Lung (tissue), 17 donors: ENCODE measurements at places on chromosomes 12 and 14. TPM values are rescaled to one million over a fixed set of nuclear protein-coding genes. Genes with fewer than 3 reads are reported as not detected.

- no peaks in the 10 kb centered on the region for H3K27me3 ChIP-seq
- no peaks in the 10 kb centered on the region for H3K36me3 ChIP-seq
- DNase-seq = no peak
- H3K4me1 ChIP-seq = peaks cover 6% of the 10 kb centered on the region
Measured at GRCh38 chr12:25793196-25793595, 165.3 kb upstream of the RASSF8 start.

The SLCO1B1 gene
- total RNA-seq = not detected

GRCh38 chr12:114411071-114411837 lies 5.3 kb upstream of the TBX5 start:
- H3K27me3 ChIP-seq = peaks cover 15% of the 10 kb centered on the region
- H3K36me3 ChIP-seq = no peaks in the 10 kb centered on the region
- H3K4me1 ChIP-seq = peaks cover 8% of the 10 kb centered on the region
- peak; percentile 82 for DNase-seq
- H3K27ac ChIP-seq = no peak overlapping the region

The CLEC12A gene
- 15.0 TPM for total RNA-seq

The CD163L1 gene
- 4.0 TPM for total RNA-seq

DNA sequence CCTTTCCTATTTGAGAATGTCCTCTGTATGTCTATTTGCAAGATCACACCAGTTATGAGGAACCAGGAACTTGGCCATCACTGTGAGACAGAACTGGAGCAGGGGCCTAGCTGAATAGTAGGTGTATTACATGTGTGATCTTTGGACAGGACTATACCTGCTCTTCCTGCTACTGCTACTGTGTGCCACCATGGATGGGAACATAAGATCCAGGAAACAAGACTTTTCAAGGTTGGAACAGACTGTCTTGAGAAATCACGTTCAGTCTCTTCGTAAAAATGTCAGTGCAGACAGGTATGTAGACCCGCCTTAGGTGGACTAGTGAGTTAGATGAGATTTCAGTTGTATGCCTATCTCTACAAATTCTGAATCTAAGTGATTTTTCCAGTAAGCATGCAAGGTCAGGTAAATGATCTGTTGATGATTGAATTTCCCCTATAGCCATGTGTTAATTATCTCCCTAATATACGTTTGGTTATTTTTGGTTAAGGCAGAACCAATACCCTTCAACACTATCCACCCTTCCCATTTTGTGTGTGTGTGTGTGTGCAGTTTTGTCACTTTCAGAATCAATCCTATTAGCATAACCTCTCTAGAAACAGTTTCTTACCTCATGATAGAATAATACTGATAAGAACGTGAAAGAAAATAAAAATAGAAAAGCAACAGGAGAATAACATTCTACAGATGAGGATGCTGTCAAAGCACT lies 7.1 kb downstream of the A2M start:
- no peak overlapping the region for H3K4me3 ChIP-seq
- peak overlapping the region; percentile 63 for H3K27ac ChIP-seq
- peaks cover 8% of the 10 kb centered on the region for H3K36me3 ChIP-seq
- H3K27me3 ChIP-seq = no peaks in the 10 kb centered on the region
- DNase-seq = no peak
- peaks cover 5% of the 10 kb centered on the region for H3K4me1 ChIP-seq
